ENCODE measurements at places on chromosomes 5 and 9. TPM values are rescaled to one million over a fixed set of nuclear protein-coding genes. Genes with fewer than 3 reads are reported as not detected.

Gene PHF2
- total RNA-seq, result 36.2 TPM

Gene PNPLA7
- total RNA-seq, result 1.5 TPM

DNA sequence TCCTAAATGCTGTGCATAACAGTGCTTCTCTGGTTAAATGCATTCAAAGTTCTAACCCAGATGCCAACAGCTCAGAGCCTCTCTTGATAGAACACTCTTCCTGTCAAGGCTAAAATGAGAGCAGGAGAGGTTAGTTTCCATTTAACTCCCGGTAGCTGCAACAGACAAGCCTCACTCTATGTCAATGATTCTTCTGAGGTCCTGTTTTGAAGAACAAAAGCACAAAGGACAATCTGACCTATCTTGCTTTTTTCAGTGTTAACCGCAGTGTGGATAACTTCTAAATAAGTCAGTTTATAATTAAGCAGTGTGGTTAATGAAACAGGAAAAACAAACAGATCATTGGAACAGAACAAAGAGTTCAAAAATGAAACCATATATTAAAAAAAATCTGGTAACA lies 80.7 kb downstream of the ANKRD55 start:
- no peak for DNase-seq

- DNase-seq, result no peak
These were observed 658 bp downstream of the PDCD1LG2 start for GRCh38 chr9:5510989-5511388.
